ENCODE measurements at places on chromosomes 2 and 18. TPM values are rescaled to one million over a fixed set of nuclear protein-coding genes. Genes with fewer than 3 reads are reported as not detected.

Gene PRSS56
- total RNA-seq, result not detected

Gene DCAF17
- total RNA-seq, result 22.6 TPM

Gene PROM2
- total RNA-seq, result 0.59 TPM

Gene FTCDNL1
- 2.6 TPM for total RNA-seq

GRCh38 chr18:63137999-63138435, 181.6 kb downstream of the BCL2 start:
- H3K27ac ChIP-seq, result peak overlapping the region; percentile 83
- DNase-seq, result no peak
- H3K27me3 ChIP-seq, result no peaks in the 10 kb centered on the region
- H3K36me3 ChIP-seq, result peaks cover 58% of the 10 kb centered on the region
- H3K4me1 ChIP-seq, result peaks cover 46% of the 10 kb centered on the region
- peak overlapping the region; percentile 72 for H3K4me3 ChIP-seq

DNA sequence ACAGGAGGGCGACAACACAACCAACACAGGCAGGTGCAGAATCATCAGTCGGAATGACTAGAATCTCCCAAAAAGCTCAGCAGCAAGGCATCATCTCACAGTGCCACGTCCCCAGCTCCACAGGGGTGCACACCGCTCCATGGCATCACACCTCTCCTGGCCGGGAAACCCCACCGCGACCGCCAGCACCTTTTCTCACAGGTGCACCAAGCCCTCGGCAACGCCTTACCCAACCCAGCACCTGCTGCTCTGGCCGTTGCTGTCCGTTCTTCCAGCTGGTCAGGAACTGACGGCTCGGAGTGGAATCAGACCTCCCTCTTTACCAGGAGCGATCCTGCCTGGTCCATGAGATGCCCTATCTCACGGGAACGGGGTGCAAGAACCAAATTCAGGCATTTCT, 61.3 kb downstream of the ZNF516 start:
- no peaks in the 10 kb centered on the region for H3K27me3 ChIP-seq
- no peaks in the 10 kb centered on the region for H3K4me1 ChIP-seq
- no peak overlapping the region for H3K27ac ChIP-seq

DNA sequence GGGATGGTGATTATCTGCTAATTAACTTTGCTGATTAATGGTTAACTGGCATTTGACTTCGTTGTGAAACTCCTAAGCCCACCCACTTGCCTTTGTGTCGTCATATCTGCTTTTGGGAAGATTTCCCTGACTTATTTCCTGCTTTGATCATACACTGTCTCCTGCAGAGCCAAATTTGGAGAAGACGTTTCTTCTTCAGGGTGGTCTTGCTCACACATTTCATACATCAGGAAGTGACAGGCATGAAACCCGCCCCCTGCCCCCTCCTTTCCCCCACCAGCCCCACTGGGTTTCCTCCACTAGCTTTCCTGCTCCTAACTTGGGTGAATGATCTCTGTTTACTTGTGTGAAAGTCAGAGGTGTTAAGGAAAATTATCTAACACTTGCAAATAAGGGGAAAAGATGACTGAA, 300.1 kb downstream of the TSN start:
- H3K36me3 ChIP-seq, result no peaks in the 10 kb centered on the region
- no peak for DNase-seq
- H3K27me3 ChIP-seq, result no peaks in the 10 kb centered on the region
- no peaks in the 10 kb centered on the region for H3K4me1 ChIP-seq

GRCh38 chr18:39053571-39053970, 1488.0 kb upstream of the CELF4 start:
- no peak overlapping the region for H3K4me3 ChIP-seq
- no peaks in the 10 kb centered on the region for H3K36me3 ChIP-seq
- H3K27ac ChIP-seq, result no peak overlapping the region
- no peaks in the 10 kb centered on the region for H3K4me1 ChIP-seq

GRCh38 chr2:203678971-203679370, 27.5 kb upstream of the CD28 start:
- H3K4me3 ChIP-seq, result no peak overlapping the region
- peaks cover 65% of the 10 kb centered on the region for H3K4me1 ChIP-seq
- no peak overlapping the region for H3K27ac ChIP-seq
- H3K36me3 ChIP-seq, result peaks cover 8% of the 10 kb centered on the region

DNA sequence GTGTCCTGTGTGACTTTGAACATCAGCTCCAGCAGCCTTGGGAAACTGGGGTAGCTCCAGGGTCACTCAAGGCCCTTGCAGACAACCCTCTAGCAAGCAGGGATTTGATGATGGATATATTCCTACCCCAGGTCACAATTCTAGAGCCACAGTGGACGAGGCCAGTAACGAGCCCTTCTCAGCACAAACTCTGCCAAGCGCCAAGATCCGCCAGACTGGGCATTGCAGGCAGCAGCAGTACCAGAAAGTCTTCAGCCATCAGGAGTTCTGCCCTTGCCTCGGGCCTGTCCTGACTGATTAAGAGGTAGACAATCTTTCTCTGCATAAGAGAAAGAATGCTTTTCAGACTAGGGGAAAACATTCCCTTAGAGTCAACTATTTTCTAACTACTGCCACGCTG, 259.1 kb downstream of the FBXO15 start:
- H3K4me3 ChIP-seq, result no peak overlapping the region
- no peak overlapping the region for H3K27ac ChIP-seq
- no peaks in the 10 kb centered on the region for H3K36me3 ChIP-seq

GRCh38 chr2:105287692-105288091, 41.8 kb downstream of the TGFBRAP1 start:
- peaks cover 2% of the 10 kb centered on the region for H3K4me1 ChIP-seq
- H3K27ac ChIP-seq, result peak overlapping the region; percentile 3
- DNase-seq, result no peak
- no peak overlapping the region for H3K4me3 ChIP-seq

Data from activated T-helper 2 cell treated with anti-CD3 and anti-CD28 coated beads, Interferon-gamma antibody, Interleukin-2, Interleukin-4, amounts not matched to agents 10 μg/mL and 5 μg/mL and 100 μg/mL, durations not matched to agents 14 hours and 24 hours and 36 hours (primary cell).